ENCODE measurements at places on chromosomes 2 and 18.

- no peak for DNase-seq
Measured at GRCh38 chr2:180443888-180444287, 436.8 kb upstream of the CWC22 start.

DNA sequence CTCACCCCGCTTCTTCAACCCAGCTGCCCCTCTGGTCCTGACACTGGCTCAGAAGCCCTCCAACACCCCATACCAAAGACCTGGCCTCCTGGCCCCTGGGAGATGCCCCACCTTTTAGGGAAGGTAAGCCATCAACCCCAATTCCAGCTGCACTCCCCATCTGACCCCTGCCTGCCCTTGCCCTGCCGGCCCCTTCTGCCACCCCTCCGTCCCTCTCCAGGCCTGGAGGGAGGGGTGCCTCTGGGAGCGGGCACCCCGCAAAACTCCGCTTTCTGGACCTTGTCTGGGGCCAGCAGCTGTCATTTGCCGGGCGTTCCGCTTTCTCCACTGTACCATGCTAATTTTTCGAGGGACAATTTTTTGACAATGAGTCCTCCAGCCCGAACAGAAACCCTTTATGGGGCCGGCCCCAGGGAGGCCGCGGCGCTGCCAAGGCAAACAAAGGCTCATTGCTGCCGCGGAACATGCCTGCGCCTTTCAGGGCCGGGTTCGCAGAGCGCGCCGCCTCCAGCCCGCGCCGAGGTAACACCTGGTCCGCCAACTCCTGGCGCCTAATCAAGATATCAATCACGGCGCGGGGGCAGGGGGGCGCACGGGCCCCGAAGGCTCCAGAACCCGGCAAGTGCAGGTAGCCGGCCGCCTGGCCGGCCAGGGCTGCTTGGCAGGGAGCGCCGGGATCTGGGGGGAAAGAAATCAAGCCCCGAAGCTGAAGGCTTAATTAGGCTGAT is 96.0 kb downstream of the INHBB start:
- DNase-seq = no peak

GRCh38 chr2:27194538-27195354 is 17.1 kb upstream of the ATRAID start:
- DNase-seq = no peak

GRCh38 chr2:57330447-57330846 is 716.2 kb upstream of the VRK2 start:
- DNase-seq = no peak

- DNase-seq = no peak
Measured at GRCh38 chr18:336713-337112, 68.9 kb upstream of the THOC1 start.

- DNase-seq = no peak
Measured at GRCh38 chr2:4415810-4416413, 712.5 kb downstream of the DCDC2C start.

DNA sequence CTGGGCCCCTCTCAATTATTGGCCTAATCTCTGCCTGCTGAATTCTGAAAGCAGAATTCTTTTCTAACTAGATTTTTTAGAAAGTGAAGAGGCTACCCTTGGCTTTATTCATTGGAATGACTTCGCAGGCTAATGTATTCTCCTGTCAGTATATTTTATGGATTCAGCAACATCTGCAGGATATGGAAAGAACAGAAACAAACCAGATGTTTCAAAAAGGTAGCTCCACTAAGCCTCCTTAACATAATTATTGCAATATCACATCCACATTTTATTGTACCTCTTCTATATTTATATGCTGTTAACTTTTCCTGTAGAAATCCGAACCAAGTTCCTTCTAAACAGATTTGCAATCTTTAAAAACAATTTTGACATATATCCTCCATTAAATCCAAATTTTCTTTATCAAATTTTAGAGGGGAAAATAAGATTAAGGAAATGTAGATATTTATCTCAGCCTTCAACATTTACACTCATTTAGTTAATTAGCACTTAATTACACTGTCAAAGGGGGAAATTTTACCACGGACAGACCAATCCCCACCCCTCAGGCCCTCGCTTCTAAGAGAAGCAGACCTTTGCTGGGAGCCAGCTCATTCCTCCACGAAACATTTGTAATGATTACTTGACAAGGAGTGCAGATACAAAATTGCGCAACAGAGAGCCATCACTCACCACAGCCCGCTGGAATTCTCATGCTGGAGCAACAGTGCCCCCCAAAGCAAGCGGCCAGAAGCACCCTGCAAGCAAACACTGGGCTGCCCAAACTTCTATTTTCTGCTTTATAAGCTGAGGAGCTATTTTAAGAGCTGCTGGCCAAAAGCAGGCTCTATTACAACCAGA is 253.4 kb downstream of the ETAA1 start:
- DNase-seq = no peak

GRCh38 chr18:297936-298335 is 30.1 kb upstream of the THOC1 start:
- DNase-seq = no peak

Data from activated CD4-positive, alpha-beta T cell treated with anti-CD3 and anti-CD28 coated beads, Interleukin-2, amount 50 U/mL, for 24 hours (primary cell).